Activated T-cell treated with anti-CD3 and anti-CD28 coated beads, Interleukin-2, amount 50 U/mL, for 72 hours (primary cell): ENCODE measurements at places on chromosomes 5 and 9. TPM values are rescaled to one million over a fixed set of nuclear protein-coding genes. Genes with fewer than 3 reads are reported as not detected.

The EQTN gene
- not detected for total RNA-seq

The CSNK1G3 gene
- total RNA-seq = 58.5 TPM

The ANKRD18A gene
- 8.4 TPM for total RNA-seq

The BTNL3 gene
- total RNA-seq = 0.10 TPM

The WDR55 gene
- total RNA-seq = 30.2 TPM

The ADRB2 gene
- total RNA-seq = 0.60 TPM

The CMYA5 gene
- 0.32 TPM for total RNA-seq

The HTR4 gene
- total RNA-seq = not detected

DNA sequence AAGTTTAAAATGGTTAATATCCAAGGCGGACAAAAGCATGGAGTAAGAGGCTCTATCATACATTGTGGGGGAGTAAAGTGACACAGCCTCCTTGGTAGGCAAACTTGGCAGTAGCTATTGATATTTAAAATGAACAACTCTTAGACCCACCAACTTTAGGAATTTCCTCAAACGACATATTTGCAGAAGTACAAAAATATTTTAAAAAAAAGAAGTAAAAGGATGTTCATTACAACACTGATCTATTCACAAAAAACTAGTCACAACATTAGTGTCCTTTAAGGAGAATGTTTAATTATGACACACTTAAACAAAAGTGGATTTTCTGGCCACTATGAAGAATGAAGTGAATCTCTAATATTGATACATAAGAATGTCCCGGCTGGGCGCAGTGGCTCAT lies 1.7 kb downstream of the ALG2 start:
- H3K4me1 ChIP-seq = peaks cover 58% of the 10 kb centered on the region
- H3K27me3 ChIP-seq = no peaks in the 10 kb centered on the region
- peak overlapping the region; percentile 82 for H3K27ac ChIP-seq
- peaks cover 17% of the 10 kb centered on the region for H3K36me3 ChIP-seq
- peak overlapping the region; percentile 97 for H3K4me3 ChIP-seq
- no peak for DNase-seq

- H3K4me1 ChIP-seq = no peaks in the 10 kb centered on the region
- no peaks in the 10 kb centered on the region for H3K27me3 ChIP-seq
- DNase-seq = no peak
- H3K36me3 ChIP-seq = no peaks in the 10 kb centered on the region
- H3K4me3 ChIP-seq = no peak overlapping the region
- no peak overlapping the region for H3K27ac ChIP-seq
These were observed 43.5 kb upstream of the CAVIN4 start for GRCh38 chr9:100534401-100534800.

DNA sequence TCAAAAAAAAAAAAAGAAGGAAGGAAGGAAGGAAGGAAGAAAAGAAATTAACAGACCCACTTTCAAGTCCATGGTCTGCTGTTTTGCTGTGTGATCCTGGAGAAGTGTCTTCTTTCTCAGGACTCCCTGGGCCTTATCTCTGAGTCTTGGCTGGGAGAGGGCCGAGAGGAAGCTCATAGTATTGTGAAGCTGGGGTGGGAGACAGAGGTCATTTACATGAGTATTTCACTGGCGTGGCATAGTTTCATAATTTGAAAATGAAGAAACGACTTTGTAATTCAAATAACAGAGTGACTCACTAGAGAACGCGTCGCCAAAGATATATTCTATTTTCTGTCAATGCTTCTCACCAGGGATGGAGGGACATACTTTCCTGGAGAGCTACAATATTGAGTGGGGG lies 2.4 kb upstream of the C9orf50 start:
- H3K27ac ChIP-seq = peak overlapping the region; percentile 41
- no peak for DNase-seq
- H3K27me3 ChIP-seq = peaks cover 31% of the 10 kb centered on the region
- peaks cover 33% of the 10 kb centered on the region for H3K4me1 ChIP-seq
- H3K36me3 ChIP-seq = peaks cover 1% of the 10 kb centered on the region

- H3K27ac ChIP-seq = no peak overlapping the region
- DNase-seq = no peak
- H3K27me3 ChIP-seq = peaks cover 19% of the 10 kb centered on the region
- no peak overlapping the region for H3K4me3 ChIP-seq
These were observed 9.4 kb upstream of the PLEKHG4B start for GRCh38 chr5:82570-82969.

- H3K27ac ChIP-seq = no peak overlapping the region
- H3K27me3 ChIP-seq = peaks cover 26% of the 10 kb centered on the region
- H3K4me1 ChIP-seq = peaks cover 4% of the 10 kb centered on the region
- no peak for DNase-seq
- H3K4me3 ChIP-seq = no peak overlapping the region
These were observed 342.8 kb downstream of the EBF1 start for GRCh38 chr5:158756871-158757270.
